ENCODE measurements at places on chromosomes 2 and 18. TPM values are rescaled to one million over a fixed set of nuclear protein-coding genes. Genes with fewer than 3 reads are reported as not detected.

The DNER gene
- 2.8 TPM for total RNA-seq

The NYAP2 gene
- not detected for total RNA-seq

The SPR gene
- total RNA-seq = 27.9 TPM

The THUMPD2 gene
- total RNA-seq = 7.1 TPM

The CRYGC gene
- total RNA-seq = not detected

The SLC4A3 gene
- 2.0 TPM for total RNA-seq

The FEV gene
- not detected for total RNA-seq

The DPP10 gene
- not detected for total RNA-seq

The ABCG8 gene
- not detected for total RNA-seq

The NXPH2 gene
- total RNA-seq = not detected

The M1AP gene
- total RNA-seq = not detected

The TMEM17 gene
- 1.9 TPM for total RNA-seq

The KIAA2012 gene
- total RNA-seq = not detected

The AGFG1 gene
- 14.3 TPM for total RNA-seq

The TRIM43 gene
- not detected for total RNA-seq

The NCKAP1 gene
- 66.2 TPM for total RNA-seq

The NR4A2 gene
- 0.32 TPM for total RNA-seq

The ALK gene
- 0.16 TPM for total RNA-seq

The TXNDC2 gene
- 0.16 TPM for total RNA-seq

The NTSR2 gene
- total RNA-seq = not detected
